NCI-H345 (cell line): ENCODE measurements at places on chromosomes 2 and 18.

- no peak for DNase-seq
These were observed 39.7 kb upstream of the B3GNT7 start for GRCh38 chr2:231355508-231356465.

GRCh38 chr2:202104286-202104870 is 31.3 kb downstream of the KIAA2012 start:
- DNase-seq: no peak

- DNase-seq: no peak
These were observed 554.4 kb upstream of the LRRTM1 start for GRCh38 chr2:80858965-80859364.

DNA sequence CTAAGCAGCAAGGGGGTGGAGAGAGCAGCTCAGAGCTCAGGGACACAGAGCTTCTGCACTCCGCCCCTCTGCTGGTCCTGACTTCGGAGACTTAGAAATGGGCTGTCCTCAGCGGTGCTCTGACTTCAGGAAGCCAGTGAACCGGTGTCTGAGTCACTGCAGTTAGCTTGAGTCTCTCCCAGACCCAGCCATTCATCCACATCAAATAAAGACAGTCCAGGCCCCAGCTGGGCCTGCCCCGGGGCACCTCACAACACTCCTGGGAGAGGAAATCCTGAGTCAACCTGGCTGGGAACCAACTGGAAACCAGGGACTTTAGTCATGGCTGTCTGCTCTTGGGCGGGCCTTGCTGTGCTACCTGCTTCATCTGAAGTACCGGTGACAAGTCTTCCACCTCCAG is 5.4 kb upstream of the ITGB6 start:
- DNase-seq: no peak

DNA sequence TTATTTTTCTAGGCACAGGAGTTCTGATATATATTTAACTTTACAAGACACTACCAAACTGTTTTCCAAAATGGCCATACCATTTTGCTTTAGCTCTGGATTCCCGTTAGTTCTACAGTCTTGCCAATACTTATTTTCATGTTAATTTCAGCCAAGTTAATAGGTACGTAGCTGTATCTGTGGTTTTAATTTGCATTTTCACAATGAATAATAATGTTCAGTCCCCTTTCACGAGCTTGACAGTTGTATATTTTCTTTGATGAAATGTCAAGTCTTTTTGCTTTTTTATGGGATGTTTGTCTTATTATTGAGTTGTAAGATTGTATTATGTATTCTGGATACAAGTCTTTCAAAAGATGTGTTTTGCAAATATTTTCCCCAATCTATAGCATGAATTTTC is 50.6 kb upstream of the GALNT5 start:
- DNase-seq: no peak

DNA sequence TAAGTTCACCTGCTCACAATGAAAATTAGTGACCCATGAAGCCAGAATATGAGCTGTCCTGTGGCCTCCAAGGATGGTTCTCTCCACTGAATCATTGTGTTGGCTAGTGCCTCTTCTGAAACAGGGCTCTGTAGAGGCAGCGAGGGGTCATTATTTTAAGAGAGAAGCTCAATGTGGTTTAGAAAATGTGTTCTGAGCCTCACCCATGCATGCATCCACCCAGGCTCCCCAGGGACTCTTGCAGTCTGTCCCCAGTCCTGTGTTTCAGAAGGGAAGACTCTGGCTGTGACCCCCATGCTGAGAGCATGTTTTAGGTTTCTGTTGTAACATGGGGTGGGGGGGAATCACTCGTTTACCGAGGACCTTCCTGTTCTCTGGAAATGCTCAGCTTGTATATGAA is 135.2 kb downstream of the RNF144A start:
- DNase-seq: no peak

DNA sequence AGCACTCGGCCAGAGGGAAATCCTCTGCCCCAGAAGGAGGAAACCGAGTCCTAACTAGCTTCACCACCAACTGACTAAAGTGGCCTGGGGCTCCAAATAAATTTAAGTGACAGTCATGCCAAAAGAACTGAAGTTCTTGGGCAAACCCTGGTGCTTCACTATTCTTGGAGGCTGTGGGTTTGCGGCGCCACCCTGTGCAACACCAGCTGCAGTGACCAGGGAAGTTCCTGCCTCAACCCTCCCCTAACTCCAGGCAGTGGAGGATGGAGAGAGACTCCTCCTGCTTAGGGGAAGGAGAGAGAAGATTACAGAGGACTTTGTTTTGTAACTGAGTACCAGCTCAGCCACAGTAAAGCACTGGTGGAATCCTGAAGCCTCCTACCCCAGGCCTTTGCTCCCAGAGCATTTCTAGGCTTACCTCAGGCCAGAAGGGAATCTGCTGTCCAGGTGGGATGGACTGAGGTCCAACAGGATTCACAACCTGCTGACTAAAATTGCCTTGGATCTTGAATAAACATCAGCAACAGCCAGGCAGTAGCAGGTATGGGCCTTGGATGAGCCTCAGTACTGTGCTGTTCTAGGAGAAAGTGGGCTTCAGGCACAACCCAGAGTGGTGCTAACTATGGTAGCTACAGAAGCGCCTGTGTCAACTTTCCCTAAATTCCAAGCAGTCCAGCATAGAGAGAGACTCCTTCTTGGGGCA is 29.4 kb upstream of the BMP10 start:
- DNase-seq: no peak

GRCh38 chr2:166593403-166593802 is 99.4 kb upstream of the SCN7A start:
- DNase-seq: no peak

GRCh38 chr2:107721586-107721985 is 105.1 kb upstream of the RGPD4 start:
- DNase-seq: no peak
